ENCODE measurements at places on chromosomes 7 and 10. TPM values are rescaled to one million over a fixed set of nuclear protein-coding genes. Genes with fewer than 3 reads are reported as not detected.

DNA sequence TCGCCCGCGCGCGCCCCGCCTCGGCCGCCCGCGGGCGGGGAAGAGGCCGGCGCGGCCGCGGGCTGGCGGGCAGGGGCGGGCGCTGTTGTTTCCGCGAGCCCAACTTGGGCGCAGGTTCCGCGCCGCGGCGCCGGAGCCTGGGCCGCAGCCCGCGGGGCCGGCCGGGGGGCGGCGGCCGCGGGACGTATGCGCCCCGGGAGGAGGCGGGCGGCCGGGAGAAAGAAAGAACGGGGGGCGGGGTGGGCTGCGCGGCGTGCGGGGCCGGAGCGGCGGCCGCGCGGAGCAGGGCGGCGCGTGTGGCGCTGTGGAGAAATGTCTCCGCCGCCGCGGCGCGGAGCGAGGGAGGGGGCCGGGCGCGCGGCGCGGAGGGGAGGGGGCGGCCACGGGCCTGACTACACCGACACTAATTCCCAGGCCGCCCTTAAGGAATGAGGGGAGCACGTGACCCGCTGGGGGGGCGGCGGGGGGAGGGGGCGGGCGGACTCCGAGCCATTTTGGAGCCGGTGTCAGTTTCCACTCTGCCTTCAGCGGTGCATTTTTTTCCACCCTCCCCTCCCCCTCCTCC, at the start of gene BMI1:
TSS of gene BMI1 (plus strand) at position 509 of the 565 bp plus-strand sequence. CDS start 5,351 bp downstream, outside the sequence.
- DNase-seq = peak; percentile 54

GRCh38 chr10:5812283-5813090, 747 bp downstream of the GDI2 start:
- DNase-seq = peak; percentile 59

DNA sequence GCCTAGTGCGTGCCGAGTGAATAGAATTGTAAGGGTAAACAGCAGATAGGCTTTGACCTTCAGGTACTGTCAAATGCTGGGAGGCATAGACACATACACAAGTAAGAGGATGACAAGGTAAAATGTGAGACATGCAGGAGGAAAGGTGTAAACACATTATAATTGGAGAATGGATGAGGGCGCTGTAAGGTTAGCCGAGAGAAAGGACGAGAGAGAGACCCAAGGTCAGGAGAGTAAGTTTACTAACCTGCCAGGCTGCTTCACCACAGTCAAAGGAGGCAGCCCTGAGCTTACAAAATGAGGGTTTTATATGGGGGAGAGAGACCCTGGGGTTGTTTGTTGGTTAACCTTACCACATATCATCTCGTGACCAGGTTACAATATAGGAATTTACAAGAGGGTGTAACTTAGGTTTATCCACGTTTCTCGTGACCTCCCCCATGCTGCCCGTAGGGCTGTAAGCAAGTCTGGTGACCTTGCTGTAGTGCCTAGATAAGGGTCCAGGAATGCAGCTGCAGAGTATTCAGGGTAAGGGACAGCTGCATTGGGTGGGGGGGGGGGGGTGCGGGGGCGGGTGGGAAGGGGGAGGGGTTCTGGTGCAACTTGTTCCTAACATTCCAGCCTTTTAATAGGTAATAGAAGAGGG, 17.9 kb downstream of the SCIN start:
- no peak for DNase-seq

GRCh38 chr10:53209944-53210611, 437.5 kb upstream of the MBL2 start:
- no peak for DNase-seq

- DNase-seq = no peak
Measured at GRCh38 chr7:72035266-72035665, 376.9 kb downstream of the CALN1 start.

DNA sequence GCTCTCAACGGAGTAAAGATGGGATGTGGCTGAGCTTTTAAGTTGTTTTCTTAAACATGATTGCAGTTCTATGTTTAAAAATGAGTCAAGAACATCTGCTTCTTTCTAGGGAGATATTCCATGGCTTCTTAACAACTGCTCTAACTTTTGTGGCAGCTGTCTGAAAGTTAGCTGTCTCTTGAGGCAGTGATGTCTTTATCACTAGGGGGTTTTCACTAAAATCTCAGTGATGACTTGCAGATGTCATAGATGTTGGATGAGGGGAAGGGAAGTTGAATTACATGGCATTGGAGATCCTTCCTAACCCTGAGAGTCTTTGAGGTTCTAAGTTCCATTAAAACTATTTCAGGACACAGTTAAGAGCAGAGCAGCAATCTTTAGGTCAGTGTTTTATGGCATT, 43.5 kb downstream of the PRKG1 start:
- DNase-seq = no peak

- DNase-seq = peak; percentile 80
Measured at GRCh38 chr7:148983200-148984146, 44.8 kb downstream of the PDIA4 start.

- DNase-seq = no peak
Measured at GRCh38 chr7:107708956-107709355, 35.0 kb upstream of the CBLL1 start.

DNA sequence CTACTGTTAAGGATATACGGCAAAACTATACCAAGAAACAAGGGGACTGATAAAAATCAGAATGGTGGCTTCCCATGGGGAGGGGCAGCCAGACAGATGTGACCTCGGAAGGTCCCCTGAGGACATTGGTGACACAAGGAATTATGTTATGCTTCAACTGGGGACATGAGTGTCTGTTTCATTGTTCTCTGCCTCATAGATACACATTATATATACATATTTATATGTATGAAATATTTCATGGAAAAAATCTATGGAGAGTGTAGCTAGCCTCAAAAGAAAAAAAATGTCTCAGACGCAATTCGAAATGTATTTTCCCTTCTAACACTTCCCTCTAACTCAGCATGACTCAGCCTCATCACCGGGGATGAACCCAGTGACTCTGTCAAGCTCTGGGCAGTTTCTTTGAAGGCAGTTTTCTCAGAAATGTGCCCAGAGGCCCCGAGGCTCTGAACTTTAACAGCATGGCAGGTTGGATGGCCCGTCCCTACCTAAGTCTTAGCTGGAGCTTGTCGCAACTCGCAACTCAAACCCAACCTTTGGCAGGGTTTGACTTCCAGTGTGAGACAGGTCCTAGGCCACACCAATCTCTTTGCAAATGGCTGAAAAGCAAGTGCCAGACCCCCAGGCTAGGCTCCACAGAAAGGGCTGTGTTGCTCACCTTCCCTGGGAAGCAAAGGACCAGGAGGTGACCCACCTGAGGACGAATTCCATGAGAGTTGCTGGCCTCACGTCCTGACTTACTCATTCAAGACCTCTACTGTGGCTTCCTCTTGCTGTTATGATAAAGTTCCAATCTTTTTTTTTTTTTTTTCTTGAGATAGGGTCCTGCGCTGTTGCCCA, 86.9 kb downstream of the CARD11 start:
- peak; percentile 5 for DNase-seq

- no peak for DNase-seq
Measured at GRCh38 chr7:88218429-88218745, 1.5 kb downstream of the SRI start.

- no peak for DNase-seq
Measured at GRCh38 chr10:125024497-125025234, 82.7 kb downstream of the ZRANB1 start.

DNA sequence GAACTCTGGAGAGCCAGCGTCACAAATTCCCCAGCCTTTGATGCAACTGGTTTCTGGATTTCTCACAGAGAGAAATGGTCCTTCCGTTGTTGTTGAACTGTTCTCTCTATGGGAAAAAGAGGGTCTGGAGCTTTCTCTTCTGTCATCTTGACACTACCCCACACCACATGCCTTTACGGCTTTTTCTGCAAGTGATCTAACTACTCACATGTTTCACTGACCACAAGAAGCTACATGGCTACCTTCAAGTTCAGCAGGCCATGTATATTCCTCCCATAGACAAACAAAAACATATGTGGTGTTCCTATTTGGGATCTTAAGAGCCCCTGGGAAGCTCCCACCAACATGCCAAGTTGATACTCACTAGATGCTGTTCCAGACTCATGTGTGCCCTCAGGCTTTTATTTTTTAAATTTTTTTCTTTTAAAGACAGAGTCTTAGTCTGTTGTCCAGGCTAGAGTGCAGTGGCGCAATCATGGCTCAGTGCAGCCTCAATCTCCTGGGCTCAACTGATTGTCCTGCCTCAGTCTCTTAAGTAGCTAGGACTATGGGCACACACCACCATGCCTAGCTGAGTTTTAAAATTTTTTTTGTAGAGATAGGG, 72.0 kb downstream of the RNF216 start:
- DNase-seq = no peak

GRCh38 chr7:149422162-149422913, 38.5 kb downstream of the ZNF777 start:
- DNase-seq = peak; percentile 86

DNA sequence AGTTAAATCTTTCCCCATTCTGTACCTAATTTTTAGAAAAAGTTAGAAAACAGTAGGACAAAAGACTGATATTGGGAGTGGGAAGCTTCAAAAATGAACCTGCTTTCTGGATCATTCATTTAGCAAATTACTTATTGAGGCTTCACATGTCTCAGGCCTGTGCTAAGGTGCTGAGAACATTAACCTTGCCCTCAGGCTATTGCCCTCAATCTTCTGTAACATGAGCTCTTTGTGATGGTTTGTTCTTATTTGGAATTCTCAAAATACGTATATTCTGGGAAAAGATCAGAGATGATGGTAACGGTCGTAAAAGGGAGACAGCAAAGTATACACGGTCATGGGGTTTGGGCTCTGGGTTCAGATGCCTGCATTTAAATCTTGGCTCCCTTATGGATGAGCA, 39.5 kb upstream of the PRKG1 start:
- DNase-seq = no peak

- DNase-seq = no peak
Measured at GRCh38 chr7:7188091-7188490, 5.7 kb downstream of the C1GALT1 start.

GRCh38 chr7:158228986-158229385, 358.6 kb downstream of the PTPRN2 start:
- DNase-seq = no peak

DNA sequence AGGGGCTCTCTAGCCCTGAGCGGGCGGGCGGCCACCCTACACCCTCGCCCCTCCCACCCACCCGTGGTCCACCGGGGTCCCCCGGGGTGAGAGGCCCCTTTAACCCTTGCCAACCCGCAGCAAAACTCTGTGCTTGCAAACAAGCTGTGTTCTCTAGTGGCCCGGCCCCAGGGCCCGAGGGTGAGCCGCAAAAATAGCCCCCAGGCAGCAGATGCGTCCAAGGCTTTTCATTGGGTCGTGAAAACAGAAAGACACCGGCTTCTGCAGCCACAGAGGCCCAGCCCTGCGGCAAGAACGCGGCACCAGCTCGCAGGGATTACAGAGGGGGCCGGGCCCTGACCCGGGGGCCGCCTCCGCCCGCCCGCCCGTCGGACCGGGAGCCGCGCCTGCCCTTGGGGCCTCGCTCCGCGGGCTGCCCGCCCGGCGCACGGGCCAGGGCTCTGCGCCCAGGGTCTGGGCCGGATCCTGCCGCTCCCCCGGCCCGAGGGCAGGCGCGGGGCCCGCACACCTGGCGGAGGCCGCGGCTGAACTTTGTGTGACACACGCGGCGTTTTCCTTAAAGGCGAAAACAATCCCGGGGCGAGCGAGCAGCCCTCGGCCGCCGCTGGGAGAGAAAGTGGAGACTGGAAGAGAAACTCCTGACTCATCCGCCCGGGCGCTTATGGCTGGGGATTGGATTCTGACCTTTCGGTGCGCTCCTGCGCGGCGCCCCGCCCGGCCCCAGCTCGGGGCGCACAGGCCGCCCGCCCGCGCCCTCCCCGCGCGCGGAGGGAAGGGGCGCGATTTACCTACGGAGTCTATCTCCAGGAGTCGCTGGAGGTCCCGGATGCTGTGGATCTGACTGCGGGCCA, 2.8 kb downstream of the PDGFA start:
- DNase-seq = no peak

DNA sequence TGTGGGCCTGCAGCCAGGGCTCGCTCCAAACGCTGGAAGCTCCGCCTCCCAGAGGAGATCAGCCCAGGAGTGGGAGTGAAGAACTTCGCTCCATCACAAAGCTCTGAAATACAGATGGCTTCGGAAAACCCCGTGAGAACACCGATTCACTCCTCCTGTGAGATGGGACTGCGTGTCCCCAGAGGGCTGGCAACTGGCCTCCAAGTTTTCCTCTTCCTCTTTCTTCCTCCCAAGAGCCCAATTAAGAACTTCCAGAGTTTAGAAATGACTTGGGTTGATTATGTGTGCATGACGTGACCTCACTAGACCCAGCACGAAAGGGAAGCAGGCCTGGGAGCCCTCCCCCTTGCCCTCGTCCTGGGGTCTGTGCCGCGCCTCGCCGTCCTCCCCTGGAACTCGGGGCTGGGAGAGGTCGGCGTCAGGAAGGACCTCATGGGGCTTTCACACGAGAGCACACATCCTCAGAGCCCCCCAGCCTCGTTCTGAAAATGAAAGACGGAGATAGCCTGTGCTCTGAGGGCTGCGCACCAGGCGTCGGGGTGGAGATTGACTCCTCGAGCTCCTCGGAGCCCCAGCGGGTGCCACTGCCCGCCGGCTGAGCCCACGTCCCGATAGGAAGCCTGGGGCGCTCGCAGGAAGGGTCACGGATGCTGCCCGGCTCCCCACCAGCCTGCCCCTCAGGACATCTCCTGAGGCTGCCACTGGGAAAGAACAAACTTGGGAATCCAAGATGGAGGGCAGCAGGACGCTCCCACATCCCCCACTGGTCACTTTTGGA, 37.8 kb downstream of the PTPRN2 start:
- no peak for DNase-seq

GRCh38 chr7:17448479-17449423, 150.3 kb downstream of the AHR start:
- no peak for DNase-seq

DNA sequence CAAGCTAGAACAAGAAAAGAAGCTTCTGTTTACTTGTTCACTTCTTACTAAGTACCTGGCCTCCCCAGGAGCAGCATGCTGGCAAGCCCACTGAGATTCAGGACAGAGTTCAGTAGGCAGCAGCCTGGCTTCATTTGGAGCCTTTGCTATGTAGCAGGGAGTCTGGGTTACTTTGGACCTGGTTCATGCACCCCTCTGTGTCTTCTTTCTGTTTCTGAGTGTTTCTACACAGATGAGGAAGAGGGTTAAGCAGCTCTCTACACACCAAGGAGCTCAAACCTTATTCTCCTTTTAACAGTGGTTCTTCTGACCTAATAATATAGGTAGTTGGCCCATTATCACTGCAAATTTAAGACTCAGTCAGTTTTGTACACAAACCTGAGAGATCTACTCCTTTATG, 152.9 kb downstream of the ARID5B start:
- DNase-seq = no peak

DNA sequence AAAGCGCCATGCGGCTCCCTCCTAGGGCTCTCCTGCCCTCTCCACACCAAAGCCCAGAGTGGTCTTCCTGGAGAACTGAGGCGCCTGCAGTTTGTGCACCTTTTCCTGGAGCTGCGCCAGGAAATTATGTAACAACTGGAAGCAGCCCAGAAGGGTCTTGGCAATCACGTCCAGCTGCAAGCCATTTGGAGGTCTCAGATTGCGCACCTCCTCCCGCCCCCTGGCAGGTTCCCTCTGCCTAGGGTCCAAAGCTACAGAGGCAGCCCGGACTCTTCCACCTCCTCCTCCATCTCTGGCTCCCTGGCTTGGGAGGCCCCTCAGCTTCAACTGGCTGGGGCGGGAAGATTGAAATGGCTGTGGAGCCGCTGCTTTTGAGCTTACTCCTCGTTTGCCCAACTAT, 34.0 kb upstream of the SFTPD start:
- no peak for DNase-seq

DRGX gene
- total RNA-seq = not detected

MACC1 gene
- 14.6 TPM for total RNA-seq

C10orf95 gene
- 0.96 TPM for total RNA-seq

POLD2 gene
- 140 TPM for total RNA-seq

ACBD7 gene
- total RNA-seq = 12.5 TPM

FEZF1 gene
- 20.0 TPM for total RNA-seq

OPN1SW gene
- total RNA-seq = not detected

LRRC4 gene
- total RNA-seq = 9.9 TPM

SPDYE8 gene
- total RNA-seq = not detected

BLNK gene
- total RNA-seq = not detected

FAM53B gene
- total RNA-seq = 21.3 TPM

NKX1-2 gene
- total RNA-seq = 57.7 TPM

Data from WTC11 (cell line).